ENCODE measurements at places on chromosomes 7 and 10.

DNA sequence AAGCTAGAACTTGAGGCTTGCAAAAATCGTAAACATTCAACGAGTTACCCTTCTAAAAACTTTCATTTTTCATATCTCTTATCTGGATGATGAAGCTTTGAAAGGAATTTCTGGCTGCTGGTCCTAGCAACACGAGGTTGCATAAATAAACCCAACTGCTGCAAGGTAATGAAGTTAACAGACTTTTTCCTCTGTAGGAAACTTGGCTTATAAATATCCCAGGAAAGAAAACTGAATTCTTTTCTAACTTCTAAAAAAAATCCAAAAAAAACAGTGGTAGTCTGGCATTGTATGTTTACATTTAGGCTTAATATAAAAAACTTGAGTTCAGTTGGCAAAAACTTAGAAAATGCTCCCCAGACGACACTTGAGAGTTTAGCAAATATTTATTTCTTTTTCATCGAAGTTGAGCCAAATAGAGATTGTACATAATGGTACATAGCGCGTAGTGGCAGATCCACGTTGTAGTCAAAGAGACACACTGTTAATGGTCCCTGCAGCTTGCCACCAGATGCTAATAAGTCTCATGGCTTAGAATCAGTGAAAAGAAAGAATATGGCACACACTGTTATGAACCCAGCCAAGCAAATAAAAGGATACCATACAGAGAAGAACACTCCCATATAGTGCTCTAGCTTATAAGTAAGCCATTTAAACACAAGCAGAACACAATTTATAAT is 200.3 kb upstream of the PCLO start:
- DNase-seq: no peak

- peak; percentile 54 for DNase-seq
These were observed 240.6 kb downstream of the DGKI start for GRCh38 chr7:137606061-137606674.

- peak; percentile 71 for DNase-seq
These were observed 20.6 kb upstream of the RHOBTB1 start for GRCh38 chr10:60964257-60965235.

DNA sequence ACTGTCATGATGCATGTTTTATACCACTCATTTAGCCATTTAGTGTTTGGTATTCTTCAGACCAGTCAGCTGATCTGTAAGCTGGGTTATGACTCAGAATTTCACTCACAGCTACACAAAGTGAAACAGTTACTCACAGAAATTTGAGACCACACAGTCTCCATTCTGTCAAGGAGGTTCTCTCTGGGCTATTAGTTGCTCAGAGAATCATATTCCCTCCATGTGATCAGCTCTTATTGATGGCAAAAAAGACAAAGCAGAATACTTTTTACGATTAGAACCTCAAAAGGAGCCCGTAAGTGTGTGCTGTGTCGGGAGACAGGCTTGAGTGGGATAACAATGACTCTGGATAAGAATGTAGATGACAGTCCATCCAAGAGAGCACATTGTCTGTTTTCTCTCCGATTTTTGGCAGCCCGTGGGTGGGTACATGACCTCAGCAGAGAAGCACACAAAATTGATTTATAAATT is 277.6 kb upstream of the SORCS1 start:
- no peak for DNase-seq

- DNase-seq: no peak
These were observed 3.6 kb downstream of the VOPP1 start for GRCh38 chr7:55568613-55569268.

DNA sequence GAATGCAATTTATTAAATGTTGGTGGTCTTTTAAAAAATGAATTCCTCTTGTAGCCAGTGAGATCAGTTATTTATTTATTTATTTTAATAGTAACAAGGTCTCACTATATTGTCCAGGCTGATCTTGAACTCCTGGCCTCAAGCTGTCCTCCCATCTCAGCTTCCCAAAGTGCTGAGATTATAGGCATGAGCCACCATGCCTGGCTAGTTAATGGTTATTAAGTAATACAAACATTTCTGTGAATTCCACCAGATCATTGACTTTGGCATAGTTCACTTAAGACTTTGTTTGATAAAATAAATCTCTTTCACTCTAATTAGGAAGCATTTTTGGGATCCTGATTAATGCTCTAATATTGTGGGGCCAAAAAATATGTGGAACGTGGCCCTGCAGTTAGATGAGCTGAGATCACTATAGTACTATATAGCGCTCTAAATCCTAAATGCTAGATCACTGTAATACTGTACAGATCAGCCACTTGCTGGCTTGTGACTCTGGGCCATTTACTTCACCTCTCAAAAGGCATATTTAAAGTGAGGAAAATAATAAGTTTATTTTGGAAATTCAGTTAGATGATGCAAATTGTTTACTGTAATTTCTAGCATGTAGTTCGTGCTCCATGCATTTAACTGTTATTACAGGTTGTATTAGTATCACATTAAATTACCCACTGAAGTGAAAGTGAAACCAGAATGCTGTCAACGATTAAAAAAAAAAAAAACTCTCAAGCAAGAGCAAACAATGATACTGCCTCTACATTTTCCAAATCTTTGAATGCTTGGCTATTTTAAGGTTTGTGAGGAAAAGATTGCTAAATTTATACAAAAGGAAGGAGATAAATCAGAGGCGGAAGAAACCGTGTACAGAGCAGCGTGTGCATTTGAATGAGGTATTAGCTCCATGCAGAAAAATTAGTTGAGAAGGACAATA is 15.9 kb upstream of the FAS start:
- no peak for DNase-seq

GRCh38 chr10:77249901-77250459 is 387.6 kb downstream of the KCNMA1 start:
- DNase-seq: no peak

GRCh38 chr10:114779803-114780576 is 41.6 kb upstream of the FHIP2A start:
- no peak for DNase-seq

- no peak for DNase-seq
These were observed 460.4 kb downstream of the PTPRN2 start for GRCh38 chr7:158127241-158127640.

DNA sequence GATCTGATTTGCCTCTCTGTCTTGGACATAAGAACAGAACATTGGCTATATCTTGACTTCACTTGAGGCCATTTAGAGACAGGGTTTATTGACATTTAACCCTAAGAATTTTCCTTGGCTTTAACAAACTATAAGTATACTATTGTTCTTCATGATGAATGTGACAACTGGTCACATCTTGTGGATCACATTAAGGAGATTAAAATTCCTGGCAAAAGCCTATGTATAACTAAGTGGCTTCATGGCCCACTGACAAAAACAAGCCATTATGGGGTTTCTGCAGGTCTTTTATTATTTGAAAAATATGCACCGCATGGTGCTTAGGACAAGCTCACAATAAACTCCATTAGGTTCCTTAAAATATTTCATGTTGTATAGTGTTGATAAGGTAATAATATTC is 54.8 kb downstream of the THNSL1 start:
- DNase-seq: no peak

- no peak for DNase-seq
These were observed 54.7 kb downstream of the ARHGAP22 start for GRCh38 chr10:48550071-48550691.

- DNase-seq: no peak
These were observed 114.2 kb downstream of the DYNC1I1 start for GRCh38 chr7:95886501-95887090.

- DNase-seq: no peak
These were observed 554.0 kb downstream of the MDFIC start for GRCh38 chr7:115475761-115476385.

DNA sequence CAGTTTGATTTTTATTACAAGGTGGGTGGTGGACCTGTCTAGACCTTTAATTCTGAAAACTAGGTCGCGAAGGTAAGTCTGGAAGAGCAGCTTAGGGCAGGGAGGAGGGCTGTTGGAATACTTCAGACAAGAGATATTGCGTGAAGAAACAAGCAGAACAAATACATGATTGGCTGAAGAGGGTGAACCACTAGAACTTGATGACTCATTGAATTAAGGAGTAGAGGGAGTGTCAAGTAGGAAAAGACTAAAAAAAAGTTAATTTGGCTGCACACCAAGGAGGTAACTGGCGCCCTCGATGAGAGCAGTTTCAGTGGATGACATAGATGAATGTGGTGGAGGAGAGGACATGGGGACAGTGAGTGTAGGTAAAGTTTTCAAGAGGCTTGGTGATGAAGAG is 41.3 kb downstream of the WNT2 start:
- no peak for DNase-seq

DNA sequence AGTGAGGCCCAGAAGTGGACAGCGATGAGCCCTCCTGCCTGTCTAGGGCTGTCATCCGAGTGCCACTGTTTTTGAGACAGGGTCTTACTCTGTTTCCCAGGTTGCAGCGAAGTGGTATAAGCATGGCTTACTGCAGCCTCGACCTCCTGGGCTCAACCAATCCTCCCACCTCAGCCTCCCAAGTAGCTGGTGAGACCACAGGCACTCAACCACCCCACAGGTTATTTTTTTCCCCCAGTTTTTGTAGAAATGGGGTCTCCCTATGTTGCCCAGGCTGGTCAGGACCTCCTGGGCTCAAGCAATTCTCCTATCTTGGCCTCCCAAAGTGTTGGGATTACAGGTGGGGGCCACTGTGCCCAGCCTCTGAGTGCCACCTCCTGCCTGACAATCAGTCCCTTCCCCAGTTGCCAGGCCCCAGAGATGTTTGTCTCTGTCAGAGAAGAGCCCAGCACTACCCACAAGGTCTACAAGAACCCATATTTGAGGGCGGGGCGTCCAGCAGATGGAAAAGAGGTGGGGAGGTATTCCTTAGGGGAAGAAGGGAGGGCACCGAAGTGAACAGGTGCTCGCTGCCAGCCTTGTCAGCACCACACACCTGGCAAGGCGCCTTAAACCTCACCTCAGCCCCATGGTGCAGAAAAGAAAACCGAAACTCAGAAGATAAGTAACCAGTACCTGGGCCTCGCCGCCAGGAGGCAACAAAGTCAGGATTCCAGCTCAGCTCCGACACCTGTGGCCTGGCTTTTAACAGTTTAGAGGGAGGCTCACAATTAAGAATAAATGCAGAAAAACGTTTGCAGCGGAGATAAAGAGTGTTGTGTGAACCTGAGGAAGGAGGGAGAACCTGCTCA is 77.4 kb upstream of the ANLN start:
- peak; percentile 70 for DNase-seq

DNA sequence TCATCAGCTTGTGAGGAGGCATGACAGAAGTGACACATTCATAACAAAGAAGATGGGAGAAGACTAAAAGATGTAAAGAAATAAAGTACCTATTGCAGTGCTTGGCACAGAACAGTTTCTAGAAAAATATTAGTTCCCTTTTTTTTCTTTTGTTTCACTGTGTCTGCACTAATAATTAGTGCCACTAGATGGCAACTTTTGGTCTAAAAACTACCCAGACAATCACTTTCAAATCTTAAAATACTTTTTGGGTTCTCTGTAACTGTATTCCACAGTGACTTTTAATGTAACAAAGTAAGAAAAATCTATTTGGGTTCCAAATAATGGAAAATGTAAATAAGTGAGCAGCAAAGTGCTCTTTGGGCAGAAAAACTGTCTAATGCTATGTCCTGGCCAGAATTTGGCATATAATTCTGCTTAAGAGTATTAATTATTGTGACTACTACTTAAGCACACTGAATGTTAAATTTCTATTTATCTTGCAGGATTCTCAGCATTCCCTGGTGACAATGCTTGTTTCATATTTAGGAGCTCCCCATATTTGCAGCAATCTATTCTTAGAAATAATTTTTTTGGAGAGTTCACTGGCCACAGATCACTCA is 134.8 kb upstream of the KIF5B start:
- DNase-seq: no peak

DNA sequence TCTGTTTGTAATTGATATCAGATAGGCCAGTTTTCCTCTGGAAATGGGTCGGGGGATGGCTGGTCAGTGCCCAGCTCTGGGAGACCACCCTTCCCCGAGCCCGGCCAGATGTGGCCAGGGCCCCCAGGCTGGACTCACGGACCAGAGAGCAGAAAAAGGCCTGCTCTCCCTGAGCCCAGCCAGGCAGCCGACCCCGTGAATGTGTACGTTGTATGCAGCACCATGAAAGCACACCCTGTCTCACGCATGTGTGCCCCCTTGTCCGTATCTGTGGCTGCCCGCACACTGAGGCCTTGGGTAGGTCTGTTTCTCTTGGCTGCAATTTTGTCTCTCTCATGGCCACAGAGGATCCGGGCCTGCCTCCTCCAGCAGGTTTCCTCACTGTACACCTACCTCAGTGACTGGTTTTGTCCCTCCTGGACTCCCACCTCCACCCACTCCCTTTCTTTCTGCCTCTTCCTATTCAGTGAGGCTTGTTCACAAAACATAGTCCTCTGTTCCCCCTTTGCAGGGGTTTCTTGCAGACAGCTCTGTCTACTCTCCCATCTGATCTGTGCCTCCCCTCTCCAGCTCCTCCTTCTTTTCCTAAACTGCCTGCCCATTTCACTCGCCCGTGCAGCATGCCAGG is 23.6 kb upstream of the ANKRD2 start:
- no peak for DNase-seq

DNA sequence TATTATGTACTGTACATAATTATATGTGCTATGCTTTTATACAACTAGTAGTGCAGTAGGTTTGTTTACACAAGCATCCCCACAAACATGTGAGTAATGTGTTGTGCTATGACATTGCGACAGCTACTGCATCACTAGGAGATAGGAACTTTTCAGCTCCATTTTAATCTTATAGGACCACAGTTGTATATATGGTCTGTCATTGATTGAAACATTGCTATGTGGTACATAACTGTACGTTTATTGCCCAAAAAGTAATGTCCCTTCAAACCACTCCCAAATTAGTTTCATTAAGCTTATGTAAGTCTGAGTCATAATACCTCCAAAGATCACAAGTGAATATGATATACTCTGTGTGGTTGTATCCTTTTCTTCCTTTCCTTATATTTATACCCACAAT is 183.2 kb upstream of the POT1 start:
- DNase-seq: no peak

DNA sequence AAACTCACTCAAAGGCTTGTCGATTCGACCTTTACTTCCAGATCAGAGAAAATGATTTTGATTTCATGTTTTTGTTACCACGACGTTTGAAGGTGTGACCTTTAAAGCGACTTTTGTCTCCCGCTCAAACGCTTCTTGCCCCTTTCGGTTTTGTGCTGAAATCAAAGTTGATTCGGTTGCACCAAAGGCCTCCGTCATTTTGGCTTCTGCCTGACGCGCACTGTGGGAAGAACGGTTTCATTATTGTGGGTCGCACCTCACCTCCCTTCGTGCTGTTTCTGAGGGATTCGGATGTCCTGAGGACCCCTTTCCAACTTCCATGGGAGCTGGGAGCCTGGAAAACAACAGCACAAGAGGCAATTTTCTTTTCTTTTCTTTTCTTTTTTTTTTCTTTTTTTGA is 176.9 kb downstream of the DNAJB6 start:
- no peak for DNase-seq

DNA sequence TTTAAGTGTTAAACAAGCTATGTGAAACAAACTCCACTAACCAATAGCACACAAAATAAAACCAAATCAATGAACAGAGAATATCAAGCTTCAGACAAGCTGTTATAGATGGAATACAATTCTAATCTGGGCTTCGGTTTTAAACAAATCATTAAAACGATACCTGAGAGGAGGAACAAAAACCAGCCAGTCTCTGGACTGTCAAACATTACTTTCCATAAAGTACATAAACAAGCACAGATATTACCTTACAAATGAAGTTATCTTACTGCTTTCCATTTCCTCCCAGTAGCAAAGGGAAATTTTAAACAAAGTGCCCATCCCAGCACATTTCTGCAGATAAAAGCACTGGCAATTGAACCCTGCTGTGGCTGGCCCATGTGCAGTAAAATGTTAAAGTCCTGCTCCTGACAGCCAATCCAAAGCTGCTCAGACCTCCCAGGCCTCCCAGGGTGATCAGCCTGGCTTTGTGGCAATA is 128.0 kb downstream of the NRCAM start:
- no peak for DNase-seq
